CD4-positive, alpha-beta T cell treated with Interleukin-1 beta for 1 hour (primary cell): ENCODE measurements at places on chromosomes 2 and 18.

DNA sequence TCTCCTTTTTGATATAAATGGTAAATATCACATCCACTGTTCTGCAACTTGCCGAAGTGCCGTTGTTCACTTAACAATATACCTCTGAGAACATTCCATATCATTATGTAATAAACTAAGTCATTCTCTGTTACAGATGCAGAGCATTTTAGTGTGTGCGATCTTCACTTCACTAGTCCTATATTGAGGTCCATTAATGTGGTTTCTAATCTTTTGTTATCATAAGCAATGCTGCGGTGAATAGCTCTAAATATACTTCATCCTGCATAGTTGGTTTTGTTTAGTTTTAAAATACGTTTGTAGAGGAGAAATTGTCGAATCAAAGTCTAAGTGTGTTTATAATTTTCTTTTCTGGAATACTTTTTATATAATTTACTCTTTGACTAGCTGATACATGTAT lies 280.3 kb upstream of the TRIB2 start:
- DNase-seq = no peak

- DNase-seq = no peak
Observed at GRCh38 chr2:219918944-219919343, 291.5 kb downstream of the SLC4A3 start.

- DNase-seq = no peak
Observed at GRCh38 chr2:151358166-151358970, 976 bp downstream of the TNFAIP6 start.

DNA sequence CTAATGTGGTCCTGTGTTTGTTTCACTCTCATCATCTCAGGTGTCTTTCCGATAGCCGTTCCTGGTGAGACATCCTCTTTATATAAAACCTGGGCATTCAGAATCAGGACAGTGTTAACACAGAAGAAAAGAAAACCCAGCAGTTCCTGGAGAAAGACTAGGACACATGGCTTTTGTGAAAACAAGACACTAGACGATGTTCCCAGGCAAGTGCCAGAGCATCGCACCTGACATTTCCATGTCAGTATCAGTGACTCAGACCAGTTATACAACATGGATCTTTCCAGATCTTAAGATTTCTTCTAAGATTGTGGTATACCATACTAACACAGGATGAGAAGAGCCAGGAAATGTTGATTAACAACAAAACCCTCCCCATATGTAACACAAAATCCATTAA lies 96.5 kb downstream of the RIF1 start:
- no peak for DNase-seq

- no peak for DNase-seq
Observed at GRCh38 chr2:213932-214693, 49.7 kb downstream of the SH3YL1 start.

DNA sequence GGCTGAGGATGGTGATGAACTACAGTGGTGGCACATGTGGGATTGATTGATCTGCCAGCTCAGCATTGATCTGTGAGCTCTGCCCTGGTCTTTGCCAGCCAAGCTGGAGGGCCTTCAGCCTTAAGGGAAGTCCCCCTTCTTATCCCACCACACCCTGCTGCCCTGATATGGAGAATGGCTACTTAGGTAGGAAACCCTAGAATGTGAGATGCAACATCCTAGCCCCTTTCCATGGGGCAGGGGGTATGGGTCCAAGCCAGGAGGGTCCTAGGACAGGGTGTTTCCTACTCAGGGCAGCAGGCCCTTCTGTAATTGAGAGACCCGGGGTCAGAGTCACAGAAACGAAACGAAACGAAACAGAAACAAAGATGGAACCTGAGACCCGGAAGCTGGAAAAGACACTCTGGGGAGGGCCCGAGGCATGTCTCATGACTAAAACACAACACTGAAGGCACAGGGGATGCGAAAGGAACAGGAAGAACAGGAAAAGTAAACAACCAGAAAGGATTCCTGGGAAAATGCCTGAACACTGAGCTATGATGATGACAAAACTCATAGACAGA lies 16.9 kb upstream of the SULT1C2 start:
- no peak for DNase-seq

DNA sequence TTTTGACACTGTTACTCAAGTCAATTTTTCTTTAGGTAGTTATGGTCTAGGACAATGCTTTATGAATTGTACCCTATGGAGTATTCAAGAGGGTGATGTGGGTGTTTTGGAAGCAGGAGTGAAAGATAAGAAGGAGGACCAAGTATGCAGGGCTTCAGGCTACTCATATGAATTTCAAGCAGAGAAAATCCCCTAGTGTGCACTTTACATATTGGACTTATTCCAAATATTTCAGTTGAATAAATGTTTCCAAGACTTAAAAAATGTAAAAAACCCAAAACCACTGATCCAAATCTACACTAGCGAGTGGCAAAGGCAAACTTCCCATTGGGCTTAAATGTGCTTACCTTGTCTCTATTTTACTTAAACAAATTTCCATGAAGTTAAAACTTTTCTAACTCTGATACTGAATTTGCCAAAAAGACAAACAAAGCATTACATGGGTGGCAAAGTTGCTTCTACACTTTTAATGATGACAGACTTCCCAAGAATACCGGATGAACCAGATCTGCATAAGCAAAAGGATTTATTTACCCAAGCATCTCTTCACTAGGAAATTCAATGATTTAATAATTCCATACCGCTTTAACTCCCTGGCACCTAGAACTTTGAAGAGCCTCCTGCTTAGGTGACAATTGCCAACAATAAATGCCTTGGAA lies 1233.5 kb upstream of the NXPH2 start:
- DNase-seq = no peak

GRCh38 chr2:35510636-35511035 lies 844.9 kb upstream of the CRIM1 start:
- no peak for DNase-seq

- no peak for DNase-seq
Observed at GRCh38 chr18:1047406-1047805, 142.7 kb downstream of the ADCYAP1 start.

DNA sequence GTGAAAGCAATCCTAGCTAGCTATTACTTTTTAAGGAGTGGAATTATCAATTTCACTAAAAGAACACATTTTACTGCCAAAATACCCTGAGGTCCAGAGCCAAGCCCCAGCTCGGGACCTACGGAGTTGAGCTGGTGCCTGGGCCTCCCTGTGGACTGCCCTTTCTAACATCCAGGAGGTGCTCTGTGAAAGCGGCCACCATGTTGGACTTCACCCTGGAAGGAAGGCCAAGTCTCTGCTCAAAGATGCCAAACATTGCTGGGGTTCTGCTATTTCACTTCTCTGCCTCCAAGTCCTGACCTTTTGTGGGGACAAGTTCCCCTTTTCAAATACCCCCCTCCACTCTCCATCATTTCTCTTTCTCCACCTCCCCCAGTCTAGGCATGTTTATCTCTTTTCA lies 498.7 kb upstream of the RAB6C start:
- no peak for DNase-seq

DNA sequence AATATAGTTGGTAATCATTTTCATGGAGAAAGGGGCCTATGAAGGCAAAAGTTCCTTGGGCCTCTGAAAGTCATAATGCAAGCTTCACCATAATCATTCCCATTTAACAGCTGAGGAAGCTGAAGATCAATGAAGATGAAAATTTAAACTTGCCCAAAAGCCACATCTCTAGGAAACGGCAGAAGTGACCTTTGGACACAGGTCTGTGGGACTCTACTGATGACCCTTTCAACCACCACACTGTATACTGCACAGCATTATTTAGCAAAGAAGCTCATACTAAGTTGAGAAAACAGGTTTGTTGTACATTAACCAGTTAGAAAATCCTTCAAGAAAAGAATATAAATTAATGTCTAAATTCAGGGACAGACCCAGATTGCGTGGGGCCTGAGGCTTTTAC lies 51.6 kb upstream of the ACTR3 start:
- no peak for DNase-seq

GRCh38 chr18:57422313-57422872 lies 12.8 kb upstream of the ONECUT2 start:
- DNase-seq = no peak

DNA sequence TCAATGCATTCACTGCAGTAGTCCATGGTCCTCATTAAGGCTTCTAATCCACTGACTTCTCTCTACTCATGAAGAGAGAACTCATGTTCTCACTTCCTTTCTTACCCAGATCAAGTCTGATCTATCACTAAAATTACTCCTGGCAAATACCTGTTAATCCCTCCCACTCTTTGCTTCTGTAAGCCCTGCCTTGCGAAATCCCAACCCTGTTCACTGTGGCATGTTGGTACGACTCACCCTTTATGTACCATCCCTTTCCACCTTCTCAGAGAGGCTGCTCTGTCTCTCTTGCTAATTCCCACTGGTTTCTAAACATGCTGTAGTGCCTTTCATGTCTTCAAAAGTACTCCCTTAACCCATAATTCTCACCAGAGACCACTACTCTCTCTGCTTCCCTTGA lies 272.2 kb upstream of the ACVR2A start:
- DNase-seq = no peak

GRCh38 chr18:70985948-70986347 lies 697.1 kb downstream of the SOCS6 start:
- no peak for DNase-seq

DNA sequence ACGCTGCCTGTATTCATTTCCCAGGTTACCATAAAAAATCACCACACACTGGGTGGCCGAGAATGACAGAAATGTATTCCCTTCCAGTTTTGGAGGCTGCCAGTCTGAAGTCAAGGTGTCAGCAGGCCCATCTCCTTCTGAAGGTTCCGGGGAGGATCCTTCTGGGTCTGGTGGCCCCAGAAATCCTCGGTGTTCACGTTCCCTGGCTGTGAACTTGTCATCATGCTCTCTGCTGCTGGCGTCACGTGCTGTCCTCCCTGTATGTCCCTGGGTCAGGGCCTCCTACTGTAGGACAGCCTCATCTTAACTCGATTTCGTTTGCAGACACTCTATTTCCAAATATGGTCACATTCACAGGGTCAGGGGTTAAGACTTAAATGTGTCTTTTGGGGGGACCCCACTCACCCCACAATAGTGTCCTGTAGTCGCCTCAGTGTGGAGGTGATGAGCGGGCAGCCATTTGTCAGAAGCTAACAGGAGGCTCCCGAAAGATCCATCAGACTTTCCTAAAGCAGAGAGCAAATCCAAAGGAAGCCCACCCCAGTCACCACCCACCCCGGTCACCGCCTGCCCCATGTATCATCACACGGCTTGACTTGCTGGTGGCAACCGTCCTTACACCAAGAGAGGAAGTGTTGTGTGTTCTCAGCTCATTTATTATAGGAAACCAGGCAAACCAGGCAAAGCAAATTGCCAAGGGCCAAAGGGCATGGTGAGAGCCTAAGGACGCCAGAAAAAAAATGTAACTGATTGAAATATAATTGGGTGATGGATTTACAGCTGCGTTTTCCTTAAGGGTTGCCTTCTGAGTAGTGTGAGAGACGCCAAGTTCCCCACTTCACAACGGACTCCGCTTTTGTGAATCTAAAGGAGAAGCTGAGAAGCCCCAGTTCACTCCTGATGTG lies 148.8 kb upstream of the ZNF236 start:
- no peak for DNase-seq

DNA sequence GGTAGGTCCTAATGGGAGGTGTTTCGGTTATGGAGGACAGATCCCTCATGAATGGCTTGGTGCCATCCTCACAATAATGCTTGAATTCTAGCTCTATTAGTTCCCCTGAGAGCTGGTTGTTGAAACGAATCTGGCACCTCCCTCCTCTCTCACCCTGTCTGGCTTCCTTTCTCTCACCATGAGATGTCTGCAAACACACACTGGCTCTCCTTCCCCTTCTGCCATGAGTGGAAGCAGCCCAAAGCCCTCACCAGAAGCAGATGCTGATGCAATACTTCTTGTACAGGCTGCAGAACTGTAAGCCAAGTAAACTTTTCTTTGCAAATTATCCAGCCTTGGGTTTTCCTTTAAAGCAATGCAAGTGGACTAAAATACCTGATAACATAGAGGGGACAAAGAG lies 86.6 kb downstream of the RND3 start:
- DNase-seq = no peak

- DNase-seq = no peak
Observed at GRCh38 chr2:107992069-107992468, 5.7 kb downstream of the SLC5A7 start.

- DNase-seq = no peak
Observed at GRCh38 chr18:56444201-56444600, 194.2 kb downstream of the TXNL1 start.

GRCh38 chr2:205593891-205594290 lies 88.4 kb upstream of the NRP2 start:
- no peak for DNase-seq

- DNase-seq = no peak
Observed at GRCh38 chr2:24511894-24512293, 20.8 kb downstream of the NCOA1 start.

DNA sequence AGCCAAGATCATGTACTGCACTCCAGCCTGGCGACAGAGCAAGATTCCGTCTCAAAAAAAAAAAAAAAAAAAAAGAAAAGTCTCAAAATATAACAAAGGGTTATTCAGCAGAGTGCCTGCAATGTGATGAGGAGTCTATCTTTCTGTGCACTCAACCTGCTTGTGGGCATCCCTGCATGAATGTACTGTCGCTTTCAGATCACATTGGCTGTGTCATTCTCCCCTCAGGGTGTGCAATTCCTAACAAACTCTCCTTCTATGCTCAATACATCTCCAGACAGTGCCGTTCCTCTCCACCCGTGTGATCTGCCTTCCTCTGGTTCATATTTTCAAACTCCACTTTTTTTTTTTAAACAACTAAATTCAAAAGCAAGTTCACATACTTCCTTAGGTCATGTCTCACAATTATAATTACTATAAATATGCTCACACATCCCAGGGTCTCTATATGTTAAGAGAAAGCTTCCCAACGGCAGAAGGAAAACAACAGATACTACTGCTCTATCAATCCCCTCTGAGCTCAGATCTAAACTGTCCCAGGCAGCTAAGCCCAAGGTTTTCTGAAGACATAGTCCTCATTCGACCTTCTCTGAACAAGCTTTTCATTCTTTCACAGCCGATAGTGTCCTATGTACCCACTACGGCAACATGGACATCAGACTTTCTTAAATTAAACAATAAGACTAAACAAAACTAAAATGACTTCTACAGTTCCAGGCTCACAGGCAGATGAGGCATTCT lies 35.2 kb downstream of the PTMA start:
- DNase-seq = no peak

GRCh38 chr2:209998596-209998995 lies 3.8 kb upstream of the RPE start:
- no peak for DNase-seq

DNA sequence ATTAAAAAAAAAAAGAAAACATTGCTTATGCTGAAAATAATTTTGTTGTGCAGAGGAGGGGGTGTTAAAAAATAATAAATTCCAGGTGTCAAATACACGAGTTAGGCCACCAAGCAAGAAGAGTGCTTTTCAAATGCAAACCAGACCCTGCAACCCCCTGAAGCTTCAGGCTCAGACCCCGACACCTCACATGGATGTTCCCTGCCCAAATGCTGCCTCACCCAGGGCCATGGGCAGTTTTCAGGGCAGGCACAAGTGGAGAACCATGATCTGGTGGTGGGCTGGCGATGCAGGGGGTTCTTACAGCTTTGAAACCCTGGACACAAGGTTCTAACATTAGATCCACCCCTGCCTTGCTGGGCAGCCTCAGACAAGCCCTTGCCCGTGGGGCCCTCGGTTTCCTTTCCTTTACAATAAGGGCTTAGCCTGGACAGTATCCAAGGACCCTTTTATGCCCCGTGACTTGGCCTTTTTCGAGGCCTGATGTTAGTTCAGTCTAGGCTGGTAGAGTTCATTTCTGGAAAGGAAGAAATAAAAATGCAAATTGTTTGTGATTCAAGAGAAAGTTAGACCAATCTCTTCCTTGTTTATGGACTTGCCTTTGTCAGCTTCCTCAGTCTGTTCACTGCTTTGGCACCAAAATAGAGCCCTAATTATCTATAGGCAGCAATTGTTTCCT lies 168.7 kb downstream of the DDX1 start:
- DNase-seq = no peak
